ENCODE measurements at places on chromosomes 6 and 20. TPM values are rescaled to one million over a fixed set of nuclear protein-coding genes. Genes with fewer than 3 reads are reported as not detected.

DNA sequence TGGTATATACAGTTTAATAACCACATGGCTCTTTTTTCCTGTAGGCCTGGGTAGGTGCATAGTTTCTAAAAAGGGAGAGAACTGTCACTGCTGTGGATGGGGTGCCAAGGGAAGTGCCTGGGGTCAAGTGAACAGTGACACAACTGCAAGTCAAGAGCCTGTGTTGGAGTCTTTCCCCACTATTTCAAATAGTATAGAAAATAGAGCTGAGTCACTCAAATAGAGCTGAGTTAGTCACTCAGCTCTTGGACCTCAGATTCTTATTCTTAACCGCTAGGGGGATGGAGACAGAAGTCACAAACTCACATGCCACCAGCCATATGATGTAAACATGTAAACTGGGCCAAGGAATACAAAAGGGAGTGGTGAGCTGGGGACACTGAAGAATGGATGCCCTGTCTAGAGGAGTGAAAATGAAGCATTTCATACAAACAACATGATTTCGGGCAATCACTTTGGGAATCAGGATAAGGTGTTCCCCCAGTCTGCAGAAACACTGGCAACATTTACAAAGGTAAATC lies 2.1 kb downstream of the NQO2 start:
- peak; percentile 89 for DNase-seq

DNA sequence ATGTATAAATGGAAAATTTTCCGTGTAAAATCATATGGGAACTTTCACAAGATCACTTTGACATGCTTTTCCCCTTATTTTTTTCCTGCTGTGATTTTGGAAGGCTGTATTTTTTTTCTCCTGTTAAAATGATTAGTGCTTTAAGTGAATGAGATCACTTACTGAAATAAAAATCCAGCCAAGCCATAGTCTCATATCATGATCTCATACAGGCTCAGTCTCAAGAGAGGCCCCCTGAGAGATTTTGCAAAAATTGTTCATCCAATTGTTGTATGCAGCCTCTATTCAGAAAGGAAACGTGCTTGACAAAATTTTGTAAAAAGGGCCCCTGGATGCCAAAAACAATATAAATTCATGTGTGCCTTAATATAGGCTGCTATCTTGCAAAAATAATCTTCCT lies 528.2 kb downstream of the HDGFL1 start:
- DNase-seq: no peak

GRCh38 chr6:115896538-115897129 lies 164.1 kb downstream of the FRK start:
- DNase-seq: peak; percentile 24

GRCh38 chr6:25883991-25884390 lies 9.9 kb upstream of the SLC17A3 start:
- DNase-seq: peak; percentile 93

- peak; percentile 40 for DNase-seq
Measured at GRCh38 chr6:68638230-68638900, 3.3 kb downstream of the ADGRB3 start.

- no peak for DNase-seq
Measured at GRCh38 chr6:138291036-138291848, 73.0 kb upstream of the PBOV1 start.

DNA sequence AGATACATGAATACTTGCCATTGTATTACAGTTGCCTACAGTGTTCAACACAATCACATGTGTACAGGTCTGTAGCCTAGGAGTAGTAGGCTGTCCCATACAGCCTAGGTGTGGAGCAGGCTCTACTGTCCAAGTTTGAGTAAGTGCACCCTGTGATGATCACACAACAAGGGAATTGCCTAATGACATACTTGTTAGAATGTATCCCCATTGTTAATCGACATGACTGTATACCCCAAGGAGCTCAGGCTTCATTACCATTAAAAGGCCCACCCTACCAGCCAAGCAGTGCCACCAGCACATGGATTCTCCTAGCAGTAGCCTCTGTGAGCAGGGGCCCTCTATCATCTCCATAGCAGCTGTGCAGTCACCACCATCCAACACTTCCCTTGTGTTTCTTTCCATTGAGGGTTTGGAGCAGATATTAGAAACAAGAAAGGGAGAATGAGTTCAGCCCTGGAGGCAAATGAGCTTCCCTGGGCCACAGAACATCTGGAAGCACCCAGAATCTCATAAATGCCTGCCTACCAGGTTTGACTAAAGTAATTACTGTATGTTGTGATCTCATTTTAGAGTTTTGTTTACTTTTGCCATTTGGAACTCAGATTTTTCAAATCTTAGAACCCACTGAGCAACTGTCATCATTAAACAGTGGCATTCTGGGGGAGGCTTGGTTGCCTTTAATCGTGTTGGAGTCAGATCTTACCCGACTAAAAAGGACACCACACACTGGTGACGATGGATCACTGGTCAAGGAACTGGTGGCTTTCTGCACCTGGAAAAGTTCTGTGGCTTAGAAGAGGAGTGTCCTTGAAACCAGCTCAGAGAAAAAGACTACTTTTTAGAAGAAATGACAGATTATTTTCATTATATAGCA lies 104.9 kb downstream of the TULP4 start:
- peak; percentile 80 for DNase-seq

GRCh38 chr20:51616060-51616459 lies 73.5 kb upstream of the NFATC2 start:
- no peak for DNase-seq

DNA sequence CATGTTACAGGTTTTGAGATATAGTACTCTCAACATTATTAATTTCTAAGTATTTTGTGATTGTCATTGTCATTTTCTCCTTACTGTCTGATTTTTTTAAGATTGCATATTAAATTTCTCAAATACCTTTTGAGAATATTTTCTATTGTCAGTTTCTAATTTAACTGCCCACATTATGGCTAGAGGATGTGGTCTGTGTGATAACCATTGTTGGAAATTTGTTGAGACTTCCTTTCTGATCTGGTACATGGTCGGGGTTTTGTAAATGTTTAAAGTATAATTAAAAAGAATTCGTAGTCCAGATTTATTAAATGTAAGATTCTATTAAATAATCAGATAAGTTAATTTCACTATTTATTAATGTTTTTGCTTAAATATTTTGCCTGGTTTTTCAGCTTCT lies 60.1 kb downstream of the SLX4IP start:
- no peak for DNase-seq

DNA sequence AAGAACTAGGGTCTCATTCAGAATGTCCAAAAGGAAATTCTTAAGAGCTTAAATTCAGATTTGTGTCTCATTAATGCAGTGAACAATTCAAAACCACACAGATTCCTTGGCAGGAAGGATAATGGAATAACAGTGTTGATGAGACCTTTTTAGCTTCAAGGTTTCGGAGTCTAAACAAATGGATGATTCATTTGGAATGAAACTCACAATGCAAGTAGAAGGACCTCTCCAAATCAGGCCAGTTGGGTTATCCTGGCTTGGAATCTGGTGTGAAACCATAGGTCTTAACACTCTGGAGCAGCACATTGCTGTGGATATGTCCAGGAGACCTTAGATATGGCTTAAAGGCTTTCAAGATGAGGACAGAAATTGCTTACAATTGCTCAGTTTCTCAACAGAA lies 44.9 kb downstream of the KCTD20 start:
- DNase-seq: peak; percentile 67

- peak; percentile 2 for DNase-seq
Measured at GRCh38 chr6:164554700-164555476, 754.5 kb downstream of the C6orf118 start.

DNA sequence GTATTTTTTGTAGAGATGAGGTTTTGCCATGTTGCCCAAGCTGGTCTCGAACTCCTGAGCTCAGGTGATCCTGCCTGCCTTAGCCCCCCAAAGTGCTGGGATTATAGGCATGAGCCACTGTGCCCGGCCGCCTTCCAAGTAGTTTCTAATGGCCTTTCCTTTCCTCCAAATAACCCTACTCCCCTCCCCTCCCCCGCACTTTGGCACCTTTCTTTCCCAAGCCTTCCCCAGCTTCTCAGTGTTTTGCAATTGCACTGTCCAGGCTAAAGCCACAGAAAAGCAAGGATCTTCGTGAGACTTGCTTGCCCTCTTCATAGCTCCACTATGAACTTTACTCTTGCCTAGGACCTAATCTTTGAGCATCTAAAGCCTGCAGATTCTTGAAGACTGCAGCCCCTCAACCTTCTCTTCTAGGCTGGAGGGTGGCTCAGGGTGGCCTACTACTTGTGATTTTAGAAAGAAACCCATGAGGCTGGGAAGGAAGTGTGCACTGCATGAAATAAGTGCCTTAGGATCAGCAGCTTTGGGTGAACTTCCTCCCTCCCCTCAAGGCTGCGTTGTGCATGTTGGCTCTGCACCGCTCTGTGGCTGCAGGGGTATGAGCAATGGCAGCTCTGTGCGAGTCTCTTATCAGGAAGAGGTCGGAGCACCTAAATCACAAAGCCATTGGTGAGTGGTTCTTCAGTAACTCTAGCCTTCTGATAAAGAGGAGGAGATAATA lies 152.4 kb upstream of the SNX9 start:
- no peak for DNase-seq

DNA sequence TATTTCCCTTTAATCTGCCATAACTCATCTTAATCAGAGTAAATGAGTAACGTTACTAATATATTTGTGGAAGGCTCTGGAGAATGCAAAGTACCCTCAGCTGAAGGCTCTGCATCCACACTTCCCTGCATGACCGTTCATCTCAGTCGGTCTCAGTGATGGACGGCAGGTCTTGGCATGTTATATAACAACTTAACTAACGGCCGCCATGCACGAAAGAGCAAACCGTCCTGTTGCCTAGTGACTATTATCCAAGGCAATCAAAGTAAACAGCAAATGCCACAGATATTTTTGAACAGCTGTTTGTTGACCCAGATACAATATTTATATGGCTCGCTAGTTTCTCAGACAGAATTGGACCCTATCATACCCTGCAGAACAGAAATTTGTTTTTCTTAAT lies 194.9 kb upstream of the SMLR1 start:
- no peak for DNase-seq

DNA sequence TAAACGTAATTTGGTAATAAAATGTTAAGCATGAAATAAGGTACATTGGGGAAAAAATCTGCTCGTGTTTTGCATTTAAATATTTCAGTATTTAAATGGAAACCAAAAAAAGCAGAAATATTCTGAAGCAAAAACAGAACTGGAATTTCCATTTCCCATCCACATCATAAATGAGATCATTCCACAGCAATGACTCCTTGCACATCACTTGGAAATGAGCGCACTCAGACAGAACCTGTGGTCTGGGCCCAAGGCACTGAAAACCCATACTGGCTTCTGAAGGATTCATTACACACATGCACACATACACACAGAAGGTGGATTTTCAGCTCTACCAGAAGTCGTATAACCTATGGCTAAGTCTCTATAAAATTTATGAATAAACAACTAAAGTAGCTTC lies 174.8 kb downstream of the IBTK start:
- DNase-seq: peak; percentile 86

GRCh38 chr20:56778765-56779195 lies 149.7 kb downstream of the TFAP2C start:
- DNase-seq: peak; percentile 80

GRCh38 chr6:167685654-167686053 lies 141.1 kb upstream of the AFDN start:
- no peak for DNase-seq

GRCh38 chr6:139944976-139945375 lies 570.5 kb upstream of the CITED2 start:
- DNase-seq: no peak

DNA sequence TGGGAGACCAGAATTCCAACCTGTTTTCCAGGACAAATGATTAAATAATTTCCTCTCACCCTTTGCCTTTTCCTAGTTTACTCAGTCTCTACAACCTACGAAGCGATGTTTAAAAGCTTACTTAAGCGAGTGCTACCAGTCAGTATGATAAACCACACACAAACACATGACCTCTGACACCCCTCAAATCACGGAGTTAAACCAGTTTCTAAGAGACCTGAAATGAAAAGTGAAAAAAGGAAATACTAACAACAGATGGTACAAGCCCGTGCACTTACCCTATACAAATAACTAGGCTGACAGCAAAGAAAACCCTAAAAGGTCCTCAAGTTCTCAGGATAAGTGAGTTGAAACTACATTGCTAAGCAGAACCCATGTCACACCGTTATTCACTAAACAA lies 7.7 kb downstream of the TNFRSF21 start:
- no peak for DNase-seq

DNA sequence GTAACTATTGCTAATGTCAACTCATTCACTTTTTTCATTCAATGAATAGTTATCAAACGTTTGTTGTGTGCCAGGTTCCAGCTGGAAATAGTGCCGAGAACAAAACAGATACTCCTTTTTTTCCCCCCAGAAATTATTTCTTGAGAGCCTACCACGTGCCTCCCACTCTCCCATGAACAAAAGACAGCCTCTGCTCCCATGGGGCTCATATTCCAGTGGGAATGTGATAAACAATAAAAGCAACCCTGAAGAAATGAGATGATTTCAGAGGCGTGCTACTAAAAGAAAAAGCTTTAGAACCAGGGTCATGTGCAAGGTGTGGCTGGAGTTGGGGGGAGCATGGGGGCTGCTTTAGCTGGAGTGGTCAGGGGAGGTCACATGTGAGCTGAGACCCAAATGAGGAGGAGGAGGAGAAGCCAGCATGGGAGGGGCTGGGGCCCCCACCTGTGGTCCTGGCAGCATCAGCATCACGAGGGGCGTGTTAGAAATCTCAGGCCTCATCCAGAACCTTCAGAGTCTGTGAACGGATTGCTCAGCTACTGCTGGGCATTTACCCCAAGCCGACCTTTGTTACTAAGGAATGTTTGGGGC lies 157.4 kb downstream of the EYA2 start:
- DNase-seq: no peak

DNA sequence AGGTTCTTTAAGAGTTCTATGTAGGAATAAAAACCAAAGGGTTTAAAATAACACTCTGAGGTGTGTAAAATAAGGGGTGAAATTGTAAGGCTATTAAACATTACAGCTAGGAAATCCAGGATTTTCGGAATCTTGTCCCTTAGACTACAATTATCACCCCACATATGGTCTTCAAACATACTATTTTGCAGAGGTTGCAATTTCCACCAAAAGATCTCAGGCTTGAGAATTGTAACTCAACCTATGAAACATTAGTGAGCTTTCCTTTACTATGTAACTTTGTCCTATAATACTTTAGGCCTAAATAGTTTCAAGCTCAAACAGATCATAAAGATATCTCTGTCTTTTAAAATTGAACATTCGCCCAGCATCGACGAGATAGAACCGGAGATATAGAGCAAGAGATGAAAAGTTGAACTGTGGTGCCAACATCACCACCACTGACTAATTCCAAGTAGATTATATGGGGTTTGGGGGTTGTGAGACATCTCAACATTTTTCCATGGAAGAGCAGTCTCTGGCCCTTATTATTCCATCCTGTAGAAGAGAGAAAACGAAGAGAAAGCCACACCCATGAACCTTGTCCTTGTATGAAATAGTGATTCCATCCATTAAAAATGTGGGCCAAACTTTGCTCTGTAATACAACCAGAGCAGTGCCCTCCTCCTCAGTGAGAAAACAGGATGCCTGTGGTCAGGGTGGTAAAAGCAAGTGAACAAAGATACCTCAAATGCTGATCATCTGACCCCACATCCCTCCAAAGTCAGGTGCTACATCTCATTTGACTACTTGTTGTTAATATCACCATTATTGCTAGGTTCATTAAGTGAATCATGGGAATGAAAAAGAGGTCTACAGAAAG lies 284.5 kb upstream of the GJE1 start:
- DNase-seq: peak; percentile 78

ESR1 gene
- not detected for total RNA-seq

CD83 gene
- 8.9 TPM for total RNA-seq

CENPB gene
- 161 TPM for total RNA-seq

TTBK1 gene
- total RNA-seq: under 0.01 TPM

ZC2HC1B gene
- total RNA-seq: not detected

RIMS4 gene
- 0.02 TPM for total RNA-seq

SLC12A5 gene
- total RNA-seq: 0.37 TPM

ZSWIM1 gene
- total RNA-seq: 11.2 TPM

DEFB132 gene
- 0.05 TPM for total RNA-seq

BEND6 gene
- total RNA-seq: 21.4 TPM

Measured in M059J (cell line).